Activated CD4-positive, alpha-beta T cell treated with anti-CD3 and anti-CD28 coated beads for 36 hours (primary cell): ENCODE measurements at places on chromosomes 13 and 19.

DNA sequence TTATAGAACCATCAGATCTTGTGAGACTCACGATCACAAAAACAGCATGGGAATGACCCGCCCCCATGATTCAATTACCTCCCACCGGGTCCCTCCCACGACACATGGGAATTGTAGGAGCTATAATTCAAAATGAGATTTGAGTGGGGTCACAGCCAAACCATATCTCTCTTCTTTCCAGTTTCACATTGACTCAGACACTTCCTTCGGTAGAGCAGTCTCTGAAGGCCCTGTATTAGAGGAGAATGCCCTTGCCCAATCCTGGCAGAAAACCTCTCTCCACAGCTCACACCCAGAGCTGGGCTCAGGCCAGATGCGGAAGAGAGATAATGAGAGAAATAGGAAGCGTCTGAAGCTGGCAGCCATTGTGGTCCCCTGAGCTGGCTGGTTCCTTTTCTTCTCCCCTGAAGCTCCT, 72.4 kb upstream of the CLDN10 start:
- no peak overlapping the region for H3K27ac ChIP-seq
- no peaks in the 10 kb centered on the region for H3K27me3 ChIP-seq
- H3K4me3 ChIP-seq, result no peak overlapping the region
- DNase-seq, result peak; percentile 27

GRCh38 chr13:35961002-35961401, 170.2 kb downstream of the DCLK1 start:
- no peaks in the 10 kb centered on the region for H3K36me3 ChIP-seq
- no peak overlapping the region for H3K27ac ChIP-seq
- H3K4me3 ChIP-seq, result no peak overlapping the region

DNA sequence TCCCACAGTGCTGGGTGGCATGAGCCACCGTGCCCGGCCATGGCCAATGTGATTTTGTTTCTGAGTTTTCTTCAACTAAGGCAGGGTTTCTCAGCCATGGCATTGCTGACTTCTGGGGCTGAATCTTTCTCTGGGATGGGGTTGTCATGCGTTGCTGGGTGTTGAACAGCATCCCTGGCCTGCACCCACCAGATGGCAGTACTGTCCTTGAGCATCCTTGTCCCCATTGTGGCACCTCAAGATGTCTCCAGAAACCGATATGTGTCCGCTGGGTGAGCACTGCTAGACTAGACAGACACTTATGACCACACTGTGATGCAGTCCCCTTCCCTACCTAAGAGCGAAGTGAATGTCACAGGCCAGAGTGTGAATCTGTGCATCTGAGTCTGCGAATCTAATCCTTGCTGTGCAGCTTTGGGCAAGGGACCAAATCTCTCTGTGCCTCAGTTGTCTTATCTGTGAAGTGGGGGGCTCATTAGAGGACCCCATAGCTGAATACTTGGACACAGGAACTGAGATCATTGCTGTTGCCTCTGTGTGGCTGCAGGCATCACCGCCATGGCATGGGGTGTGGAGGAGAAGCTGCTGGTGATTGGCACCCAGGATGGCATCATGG, 50.3 kb upstream of the SIN3B start:
- no peak overlapping the region for H3K27ac ChIP-seq
- peak; percentile 73 for DNase-seq
- no peak overlapping the region for H3K4me3 ChIP-seq
- no peaks in the 10 kb centered on the region for H3K4me1 ChIP-seq

DNA sequence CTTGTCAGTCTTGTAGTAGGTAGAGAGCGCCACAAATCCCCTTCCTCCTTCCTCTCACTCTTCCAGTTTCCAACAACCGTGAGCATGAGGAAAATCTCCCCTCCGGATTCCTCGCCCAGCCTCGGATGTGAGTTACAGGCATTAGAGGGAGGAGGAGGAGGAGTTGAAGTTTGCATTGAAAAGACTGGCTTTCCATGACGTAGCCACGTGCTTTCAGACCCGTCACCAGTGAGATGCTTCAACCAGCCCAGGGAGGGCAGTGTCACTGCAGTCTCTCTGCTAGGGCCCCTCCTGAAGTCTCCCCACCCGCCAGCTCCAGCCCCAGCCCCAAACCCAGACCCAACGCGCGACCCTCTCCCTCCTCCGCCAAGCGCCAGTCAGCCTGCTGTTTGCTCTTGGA, 442 bp upstream of the FGF14 start:
- H3K4me1 ChIP-seq, result peaks cover 25% of the 10 kb centered on the region
- peak; percentile 75 for DNase-seq
- H3K27ac ChIP-seq, result no peak overlapping the region
- peaks cover 55% of the 10 kb centered on the region for H3K27me3 ChIP-seq
- H3K36me3 ChIP-seq, result no peaks in the 10 kb centered on the region
- H3K4me3 ChIP-seq, result peak overlapping the region; percentile 49

- DNase-seq, result no peak
- H3K27ac ChIP-seq, result no peak overlapping the region
- H3K4me3 ChIP-seq, result no peak overlapping the region
- no peaks in the 10 kb centered on the region for H3K4me1 ChIP-seq
- no peaks in the 10 kb centered on the region for H3K27me3 ChIP-seq
Observed at GRCh38 chr19:34391813-34392212, 12.4 kb upstream of the PDCD2L start.

- H3K36me3 ChIP-seq, result peaks cover 22% of the 10 kb centered on the region
- peak; percentile 33 for DNase-seq
- peak overlapping the region; percentile 89 for H3K27ac ChIP-seq
- H3K4me3 ChIP-seq, result peak overlapping the region; percentile 59
- H3K27me3 ChIP-seq, result no peaks in the 10 kb centered on the region
Observed at GRCh38 chr19:17183858-17184321, 31.3 kb upstream of the USE1 start.

- DNase-seq, result no peak
- H3K4me1 ChIP-seq, result peaks cover 53% of the 10 kb centered on the region
- no peak overlapping the region for H3K27ac ChIP-seq
- no peaks in the 10 kb centered on the region for H3K27me3 ChIP-seq
Observed at GRCh38 chr19:46913198-46913851, 52.5 kb downstream of the ARHGAP35 start.

DNA sequence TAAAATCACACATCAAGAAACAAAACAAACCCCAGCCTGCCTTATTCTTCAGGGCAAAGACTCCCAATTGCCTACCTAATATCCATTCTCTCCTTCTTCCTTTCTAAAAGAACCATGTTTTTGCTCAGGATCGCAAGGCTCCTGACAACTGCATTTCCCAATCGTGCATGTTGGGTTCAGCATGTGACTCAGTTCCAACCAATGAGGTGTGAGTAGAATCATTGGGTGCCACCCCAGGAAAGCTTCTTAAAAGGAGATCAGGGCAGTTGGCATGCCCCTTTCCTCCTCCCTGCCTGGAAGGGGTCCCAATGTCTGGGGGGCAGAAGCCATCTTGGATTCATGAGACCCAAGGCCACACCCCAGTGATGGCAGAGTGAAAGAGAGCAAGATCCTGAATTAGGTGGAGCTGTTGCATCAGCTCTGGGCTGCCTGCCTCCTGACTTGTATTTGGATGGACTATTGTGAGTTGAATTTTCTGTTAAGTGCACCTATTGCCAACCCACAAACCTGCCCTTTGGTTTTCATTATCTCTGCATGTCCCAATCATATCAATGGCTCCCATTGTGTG, 26.0 kb upstream of the UBAC2 start:
- H3K27me3 ChIP-seq, result no peaks in the 10 kb centered on the region
- no peak overlapping the region for H3K4me3 ChIP-seq
- no peak for DNase-seq
- no peak overlapping the region for H3K27ac ChIP-seq
- no peaks in the 10 kb centered on the region for H3K36me3 ChIP-seq

- peaks cover 33% of the 10 kb centered on the region for H3K27me3 ChIP-seq
- peaks cover 3% of the 10 kb centered on the region for H3K4me1 ChIP-seq
- H3K36me3 ChIP-seq, result no peaks in the 10 kb centered on the region
Observed at GRCh38 chr19:39698535-39698934, 5.7 kb upstream of the LGALS14 start.

DNA sequence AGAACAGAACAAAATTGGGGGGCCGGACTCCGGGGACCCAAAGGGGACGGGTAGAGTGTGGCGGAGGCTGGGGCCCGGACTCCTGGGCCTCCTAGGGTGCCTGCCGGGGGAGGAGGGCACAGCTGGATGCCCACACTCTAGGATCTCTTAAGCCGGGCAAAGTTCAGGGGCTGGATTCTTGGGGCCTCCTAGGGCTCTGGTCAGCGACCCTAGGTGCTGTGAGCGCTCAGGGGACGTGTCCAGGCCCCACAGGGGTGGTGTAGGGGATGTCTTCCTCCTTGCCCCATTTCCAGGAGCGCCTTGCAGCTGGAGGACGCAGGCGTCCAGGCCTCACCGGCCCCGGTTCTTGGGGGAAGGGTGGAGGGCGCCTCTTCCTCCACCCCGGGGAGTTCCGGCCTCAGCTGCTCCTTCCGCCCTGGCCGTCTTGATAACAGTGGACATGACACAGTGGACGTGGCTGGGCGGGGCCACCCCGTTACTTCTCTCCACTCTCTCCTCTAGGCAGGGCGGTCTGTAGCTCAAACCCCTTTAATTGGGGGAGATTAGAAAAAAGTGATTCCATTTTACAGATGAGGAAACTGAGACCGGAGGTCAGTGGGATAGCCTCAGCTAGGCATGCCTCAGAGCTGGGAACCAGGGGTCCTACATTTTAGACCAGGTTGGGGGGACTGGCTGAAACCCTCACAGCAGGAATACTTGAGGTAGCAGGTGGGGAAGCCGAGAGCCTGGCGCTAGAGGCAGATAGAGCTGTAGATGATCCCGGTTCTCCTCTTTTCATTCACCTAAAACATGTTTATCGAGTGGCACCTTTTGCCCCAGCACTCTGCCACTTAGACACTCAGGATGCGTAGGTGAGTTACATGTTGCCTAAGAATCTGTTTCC, 705 bp downstream of the STXBP2 start:
- peaks cover 22% of the 10 kb centered on the region for H3K4me1 ChIP-seq
- H3K27ac ChIP-seq, result peak overlapping the region; percentile 78
- H3K36me3 ChIP-seq, result peaks cover 15% of the 10 kb centered on the region
- no peak for DNase-seq

DNA sequence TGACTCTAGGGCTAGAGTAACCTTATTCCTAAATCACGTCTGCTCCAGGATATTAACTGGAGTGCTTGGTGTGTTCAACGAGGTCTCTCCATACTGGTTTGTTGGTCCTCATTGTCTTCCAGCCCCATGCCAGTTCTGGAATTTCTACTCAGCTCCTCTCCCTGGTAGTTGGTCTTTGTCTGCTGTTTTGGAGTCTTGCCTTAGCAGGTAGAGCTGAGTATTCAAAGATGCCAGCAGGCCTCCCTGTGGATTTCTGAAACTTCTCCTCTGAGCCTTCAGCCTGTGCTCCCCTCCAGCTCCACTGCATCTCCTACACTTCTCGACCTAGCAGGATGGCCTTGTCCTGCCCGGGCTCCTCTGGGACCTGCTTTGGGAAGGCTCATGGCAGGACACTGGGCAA, 25.5 kb downstream of the SOX1 start:
- H3K27me3 ChIP-seq, result peaks cover 37% of the 10 kb centered on the region
- no peak for DNase-seq
- no peaks in the 10 kb centered on the region for H3K36me3 ChIP-seq
- H3K27ac ChIP-seq, result no peak overlapping the region
- H3K4me3 ChIP-seq, result no peak overlapping the region

DNA sequence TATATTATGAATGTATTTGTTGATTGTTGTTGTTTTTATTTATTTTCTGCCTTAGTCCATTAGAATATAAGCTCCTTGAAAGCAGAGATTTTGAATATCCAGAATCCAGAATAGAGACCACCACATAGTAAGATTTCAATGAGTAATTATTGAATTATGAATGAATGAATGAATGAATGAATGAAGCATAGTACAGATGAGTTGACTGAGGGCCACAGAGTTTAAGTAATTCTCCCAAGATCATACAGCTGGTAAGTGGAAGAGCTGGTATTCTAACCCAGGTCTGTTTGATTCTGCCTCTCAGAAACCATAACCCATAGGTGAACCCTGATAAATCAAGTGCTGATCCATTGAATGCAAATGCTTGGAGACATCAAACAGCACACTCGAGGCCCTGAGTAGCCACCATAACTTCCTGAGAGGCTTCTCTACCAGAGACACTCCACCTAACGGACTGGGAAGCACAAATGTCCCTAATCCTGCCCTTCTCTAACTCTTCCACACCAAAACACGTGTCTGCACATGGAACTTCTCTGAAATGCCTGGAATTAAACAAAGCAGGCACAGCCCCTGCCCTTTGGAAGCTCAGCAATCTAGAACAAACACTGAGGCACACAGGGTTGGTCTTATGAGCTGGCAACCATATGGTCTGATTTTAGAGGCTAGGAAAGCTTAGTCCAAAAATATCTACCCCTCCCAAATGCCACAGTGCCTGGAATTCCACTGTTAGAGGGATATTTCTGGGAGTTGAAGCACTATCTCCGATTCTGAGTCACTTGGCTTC, 190.1 kb downstream of the FOXO1 start:
- peaks cover 28% of the 10 kb centered on the region for H3K4me1 ChIP-seq
- no peaks in the 10 kb centered on the region for H3K27me3 ChIP-seq
- H3K4me3 ChIP-seq, result no peak overlapping the region
- no peaks in the 10 kb centered on the region for H3K36me3 ChIP-seq
- no peak for DNase-seq
- no peak overlapping the region for H3K27ac ChIP-seq

DNA sequence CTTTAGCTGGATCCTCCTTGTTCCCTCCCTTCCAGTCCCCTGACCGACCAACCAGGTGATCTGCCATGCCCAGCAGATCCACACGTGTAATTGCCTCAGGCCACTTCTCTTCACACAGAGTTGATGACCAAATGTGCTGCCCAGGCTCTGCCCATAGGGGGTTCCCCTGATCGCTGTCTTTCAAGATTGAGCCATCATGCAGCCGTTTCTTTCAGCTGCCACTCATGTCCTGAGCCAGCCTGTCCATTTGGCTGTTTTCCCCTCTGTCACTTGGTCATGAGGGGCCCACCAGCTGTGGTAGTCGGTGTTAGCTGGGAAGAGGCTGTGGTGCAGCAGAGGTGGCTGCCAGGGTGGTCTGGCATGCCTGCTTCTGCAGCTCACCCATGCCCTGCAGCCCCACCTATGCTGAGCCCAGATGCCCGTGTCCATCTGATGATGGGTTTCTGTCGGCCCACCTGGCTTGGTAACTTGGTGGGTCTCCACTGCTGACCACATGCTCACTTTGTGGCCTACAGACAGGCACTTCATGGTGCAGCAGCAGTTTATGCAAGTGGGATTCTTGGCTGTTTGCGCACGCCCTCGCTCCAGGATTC, 35.6 kb upstream of the GPR183 start:
- peaks cover 67% of the 10 kb centered on the region for H3K36me3 ChIP-seq
- H3K27ac ChIP-seq, result peak overlapping the region; percentile 26
- H3K4me1 ChIP-seq, result peaks cover 65% of the 10 kb centered on the region
- no peaks in the 10 kb centered on the region for H3K27me3 ChIP-seq
- no peak for DNase-seq

DNA sequence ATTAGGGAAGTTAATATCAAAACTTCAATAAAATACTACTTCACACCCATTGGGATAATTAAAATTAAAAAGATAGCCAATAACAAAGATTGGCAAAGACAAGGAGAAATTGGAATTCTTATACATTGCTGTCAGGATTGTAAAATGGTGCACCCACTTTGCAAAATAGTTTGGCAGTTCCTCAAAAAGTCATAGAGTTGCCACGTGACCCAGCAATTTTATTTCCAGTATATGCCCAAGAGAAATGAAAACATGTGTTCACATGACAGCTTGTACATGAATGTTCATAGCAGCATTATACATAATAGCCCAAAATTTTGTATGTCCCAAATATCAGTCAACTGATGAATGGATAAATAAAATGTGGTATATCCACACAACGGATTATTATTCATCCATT, 3.3 kb downstream of the MBD3L1 start:
- no peak overlapping the region for H3K27ac ChIP-seq
- H3K4me3 ChIP-seq, result no peak overlapping the region
- H3K27me3 ChIP-seq, result peaks cover 2% of the 10 kb centered on the region
- H3K4me1 ChIP-seq, result peaks cover 13% of the 10 kb centered on the region
- no peaks in the 10 kb centered on the region for H3K36me3 ChIP-seq
